Tracheal epithelial cell (primary cell): ENCODE measurements at places on chromosomes 3 and 15. TPM values are rescaled to one million over a fixed set of nuclear protein-coding genes. Genes with fewer than 3 reads are reported as not detected.

Gene DISP2
- total RNA-seq, result under 0.01 TPM in 2 replicates

Gene SHF
- 1.5 and 1.7 TPM in 2 replicates for total RNA-seq

Gene MAP1A
- total RNA-seq, result 0.21 and 0.24 TPM in 2 replicates

Gene PEX11A
- 6.7 and 7.0 TPM in 2 replicates for total RNA-seq

Gene CATSPER2
- total RNA-seq, result 0.85 and 3.6 TPM in 2 replicates

Gene FAM162A
- 15.1 and 22.9 TPM in 2 replicates for total RNA-seq

Gene CCDC39
- not detected in 2 replicates for total RNA-seq

Gene EPHA3
- under 0.01 and 0.48 TPM in 2 replicates for total RNA-seq

Gene ITPKA
- 1.5 and 1.9 TPM in 2 replicates for total RNA-seq

Gene PLCL2
- 1.3 and 3.6 TPM in 2 replicates for total RNA-seq

Gene STXBP5L
- not detected in 2 replicates for total RNA-seq

Gene SERPINI1
- total RNA-seq, result 1.2 and 2.6 TPM in 2 replicates
